Hindlimb muscle (tissue), 1 donor: ENCODE measurements at places on chromosomes 5 and 9.
A peak's percentile ranks its signal among the peaks of the same experiment; 100 is the strongest.

GRCh38 chr5:95048628-95049027 lies 236.3 kb downstream of the MCTP1 start:
- DNase-seq = no peak

GRCh38 chr9:111759762-111760639 lies 34.7 kb downstream of the SHOC1 start:
- peak; percentile 77 for DNase-seq

GRCh38 chr5:107361945-107362344 lies 308.8 kb downstream of the EFNA5 start:
- DNase-seq = no peak

- DNase-seq = no peak
Measured at GRCh38 chr9:15670246-15670645, 117.4 kb downstream of the CCDC171 start.

GRCh38 chr9:117957267-117957666 lies 253.1 kb downstream of the TLR4 start:
- DNase-seq = no peak

- DNase-seq = no peak
Measured at GRCh38 chr9:99015890-99016289, 72.2 kb downstream of the COL15A1 start.

- no peak for DNase-seq
Measured at GRCh38 chr5:95562282-95562681, 7.4 kb downstream of the ARSK start.

GRCh38 chr5:53031695-53032096 lies 42.5 kb downstream of the ITGA2 start:
- no peak for DNase-seq

DNA sequence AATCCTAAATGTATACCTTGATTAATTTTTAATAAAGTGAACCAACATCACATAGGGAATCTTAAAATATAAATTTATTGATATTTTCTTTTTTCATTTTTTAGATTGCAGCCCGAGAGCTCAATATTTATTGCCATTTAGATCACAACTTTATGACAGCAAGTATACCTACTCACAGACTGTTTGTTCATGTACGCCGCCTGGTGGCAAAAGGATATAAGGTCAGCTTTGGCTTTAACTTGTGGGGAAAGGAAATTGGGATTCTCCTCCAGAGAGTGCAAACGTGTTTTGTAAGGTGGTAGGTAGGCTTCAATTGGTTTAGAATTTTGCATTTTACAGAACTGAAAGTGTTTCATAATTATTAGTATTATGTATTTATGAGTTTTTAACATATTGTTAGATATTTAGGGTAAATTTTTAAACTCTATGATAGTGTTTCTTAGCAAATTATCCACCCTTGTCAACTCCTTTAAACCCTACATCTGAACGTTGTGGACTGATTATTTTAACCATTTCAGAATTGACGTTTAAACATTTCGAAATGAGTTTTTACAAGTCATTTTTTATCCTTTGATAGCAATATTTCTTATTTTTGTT lies 17.5 kb upstream of the DHFR start:
- DNase-seq = peak; percentile 54

GRCh38 chr5:5615569-5615968 lies 193.1 kb downstream of the ICE1 start:
- no peak for DNase-seq

GRCh38 chr5:132335402-132335801 lies 34.1 kb upstream of the SLC22A5 start:
- no peak for DNase-seq

GRCh38 chr5:169390265-169390664 lies 89.3 kb upstream of the SLIT3 start:
- DNase-seq = no peak

GRCh38 chr9:128340691-128341434 lies 536 bp downstream of the SLC27A4 start:
- no peak for DNase-seq

- DNase-seq = no peak
Measured at GRCh38 chr9:84111726-84112125, 131.1 kb downstream of the RMI1 start.

DNA sequence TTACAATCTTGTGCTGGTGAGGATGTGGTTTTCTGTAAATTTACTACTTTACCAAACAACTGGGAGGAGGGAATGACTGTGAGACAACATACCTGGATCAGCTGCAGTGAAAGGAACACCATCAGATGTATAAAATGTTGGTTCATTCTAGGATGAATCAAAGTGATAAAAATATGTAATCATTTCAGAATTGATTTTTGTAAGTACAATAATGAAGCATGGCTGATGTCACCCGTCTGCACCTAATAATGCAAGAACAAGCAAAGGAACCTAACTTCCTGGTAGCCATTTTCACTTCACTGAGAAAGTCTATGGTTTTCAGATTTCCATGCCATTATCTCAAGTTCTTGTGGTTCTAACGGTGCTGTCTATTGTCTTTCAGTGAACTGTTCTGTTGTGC lies 18.7 kb upstream of the C5orf34 start:
- DNase-seq = no peak

- no peak for DNase-seq
Measured at GRCh38 chr5:120677481-120677880, 213.4 kb downstream of the PRR16 start.

- DNase-seq = no peak
Measured at GRCh38 chr5:76565009-76565408, 58.2 kb downstream of the F2RL2 start.

- DNase-seq = no peak
Measured at GRCh38 chr9:40926404-40927259, 201.8 kb downstream of the FOXD4L6 start.

DNA sequence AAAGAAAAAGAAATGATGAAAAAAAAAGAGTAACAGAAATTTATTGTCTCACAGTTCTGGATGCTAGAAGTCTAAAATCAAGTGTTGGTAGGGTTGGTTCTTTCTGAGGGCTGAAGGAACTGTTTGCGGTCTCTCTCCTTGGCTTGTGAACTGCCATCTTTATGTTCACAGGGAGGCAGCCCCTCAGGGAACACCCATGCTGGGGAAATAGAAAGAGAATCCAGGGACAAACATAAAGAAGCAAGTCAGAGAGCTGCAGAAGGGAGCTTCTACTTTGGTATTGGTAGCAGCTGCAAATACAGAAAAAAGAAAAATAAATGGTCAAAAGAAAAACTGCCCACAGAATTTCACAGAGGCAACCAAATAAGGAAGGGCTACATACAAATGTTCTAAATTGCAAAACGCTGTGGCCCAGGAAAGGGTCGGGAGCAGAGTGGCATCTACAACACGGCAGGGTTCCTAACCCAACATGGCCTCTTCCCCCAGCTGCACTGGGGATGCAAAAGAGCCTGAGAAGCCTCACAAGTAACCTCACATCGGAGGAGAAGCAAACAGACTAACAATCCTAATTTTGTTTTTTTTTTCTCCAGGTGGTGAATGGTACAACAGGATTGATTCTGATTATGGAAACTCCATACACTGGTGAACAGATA lies 37.4 kb downstream of the ELOVL7 start:
- no peak for DNase-seq

DNA sequence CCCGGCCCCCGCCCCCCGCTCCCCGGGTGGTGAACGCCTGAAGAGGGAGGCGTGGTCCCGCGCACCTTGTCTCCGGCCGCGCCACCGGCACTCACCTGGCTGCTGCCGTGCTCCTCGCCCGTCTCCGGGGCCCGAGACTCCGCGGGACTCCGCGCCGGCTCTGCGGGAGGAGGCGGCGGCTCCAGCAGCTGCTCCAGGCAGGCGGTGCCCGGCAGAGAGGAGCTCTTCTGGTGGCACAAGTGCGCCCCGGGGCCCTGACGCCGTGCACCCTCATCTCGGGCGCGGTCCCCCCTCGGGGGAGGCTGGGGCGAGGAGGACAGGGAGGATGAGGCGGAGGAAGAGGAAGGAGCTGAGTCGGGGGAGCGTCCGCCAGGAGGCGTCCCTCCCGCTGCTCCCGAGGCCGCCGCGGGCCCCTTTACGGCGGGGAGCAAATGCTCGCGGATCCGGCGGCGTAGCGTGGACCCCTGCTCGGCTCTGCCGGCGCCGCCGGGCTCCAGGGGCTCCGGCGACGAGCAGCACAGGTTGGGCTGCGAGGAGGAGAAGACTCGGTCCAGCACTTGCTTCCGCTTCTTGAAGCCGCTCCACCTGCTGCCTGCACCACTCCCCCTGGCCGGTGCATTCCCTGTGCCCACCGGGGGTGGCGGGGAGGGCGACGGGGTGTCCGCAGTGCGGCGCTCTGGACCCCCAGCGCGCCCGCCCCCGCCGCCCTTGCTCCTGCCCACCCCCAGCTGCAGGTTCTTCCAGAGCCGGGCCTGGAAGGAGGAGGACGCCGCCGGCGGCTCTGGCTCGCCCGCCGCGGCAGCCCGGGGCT lies 928 bp downstream of the MCTP1 start:
- peak; percentile 39 for DNase-seq

DNA sequence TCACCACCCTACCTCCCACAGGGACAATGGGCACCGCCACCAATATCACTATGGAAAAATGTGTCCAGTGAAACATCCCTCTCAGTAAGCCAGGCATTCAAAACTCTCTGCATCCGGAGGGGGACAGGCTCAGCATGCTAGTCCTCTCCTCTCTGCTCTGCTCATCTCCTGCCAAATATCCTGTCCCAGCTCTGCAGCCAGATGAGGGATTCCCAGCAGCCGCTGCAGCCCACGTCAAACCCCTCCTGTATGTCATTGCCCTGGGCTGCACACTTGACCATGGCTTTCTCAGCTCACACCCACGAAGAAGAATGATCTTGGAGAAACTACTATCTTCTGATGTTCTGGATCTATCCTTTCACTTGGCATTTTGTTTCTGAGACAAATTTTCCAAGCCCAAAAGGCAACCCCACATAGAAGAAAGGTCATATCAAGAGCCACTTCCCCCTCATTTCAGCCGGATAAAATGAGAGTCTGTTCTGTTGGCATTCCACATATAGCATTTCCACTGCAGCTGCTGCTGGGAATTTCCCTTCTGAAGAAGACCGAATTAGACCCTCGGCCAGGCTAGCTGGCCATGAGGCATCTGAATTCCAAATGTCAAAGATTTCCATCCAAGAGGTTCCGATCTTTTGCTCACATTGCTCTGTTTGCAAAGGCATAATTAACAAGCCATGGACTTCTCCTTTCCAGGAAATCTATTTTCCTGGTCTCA lies 338.0 kb downstream of the ACTL7B start:
- DNase-seq = peak; percentile 31

GRCh38 chr5:157469073-157469472 lies 9.1 kb downstream of the NIPAL4 start:
- no peak for DNase-seq

GRCh38 chr9:77158772-77159513 lies 18.4 kb upstream of the VPS13A start:
- no peak for DNase-seq

DNA sequence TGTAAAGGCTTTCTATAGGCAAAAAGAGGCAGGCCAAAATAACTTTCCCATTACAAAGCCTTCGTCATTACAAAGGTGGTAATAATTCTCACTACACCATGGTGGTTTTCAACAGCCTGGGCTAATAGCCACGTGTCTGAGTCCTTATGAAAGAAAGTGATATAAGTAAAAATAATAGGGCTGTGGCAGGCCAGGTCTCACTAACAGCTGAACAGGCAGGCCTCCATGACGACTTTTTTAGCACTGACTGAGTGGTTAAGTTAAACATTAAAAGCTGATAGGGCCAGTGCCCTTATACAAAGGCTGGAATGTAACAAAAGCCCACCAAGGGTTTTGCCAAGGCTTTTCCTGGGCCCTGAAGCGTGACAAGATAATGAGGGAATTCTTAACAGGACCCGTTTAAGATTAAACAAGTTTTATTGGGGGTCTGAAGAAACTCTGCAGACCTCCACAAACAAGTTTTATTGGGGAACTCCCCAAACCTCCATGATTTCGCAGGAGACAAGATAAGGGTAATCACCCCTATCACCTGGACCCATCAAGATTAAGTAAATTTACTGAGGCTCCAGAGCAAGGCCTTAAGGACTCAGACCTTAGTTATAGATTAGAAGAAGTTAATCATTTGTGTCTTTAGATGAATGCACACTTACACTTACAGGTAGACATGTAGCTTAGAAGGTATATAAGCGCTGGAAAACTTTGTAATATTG lies 412.9 kb downstream of the CHSY3 start:
- DNase-seq = no peak

DNA sequence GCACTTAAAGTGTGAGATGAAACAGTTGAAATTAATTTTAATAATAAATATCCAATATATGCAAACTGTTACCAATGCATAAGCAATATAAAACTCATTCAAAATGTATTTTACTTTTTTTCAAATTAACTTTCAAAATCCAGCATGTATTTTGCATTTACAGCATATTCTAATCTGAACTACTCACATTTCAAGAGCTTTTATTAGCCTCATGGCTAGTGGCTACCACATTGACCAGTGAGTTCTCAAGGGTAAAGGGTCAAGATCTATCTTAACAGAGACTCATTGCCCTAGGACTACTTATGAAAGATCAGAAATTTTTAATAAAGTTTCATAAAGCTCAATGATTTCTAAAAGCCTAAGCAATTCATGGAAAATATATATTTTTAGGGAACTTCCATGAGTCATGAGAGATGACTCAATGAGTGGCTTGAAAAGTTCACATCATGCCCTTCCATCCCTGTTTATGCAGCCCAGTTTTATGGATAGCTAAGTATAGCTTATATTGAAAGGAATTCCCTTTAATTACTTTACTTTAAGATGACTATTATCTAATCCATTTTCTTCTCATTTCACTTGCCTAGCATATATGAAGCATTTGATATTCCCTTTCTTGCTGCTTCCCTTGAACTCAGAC lies 608.6 kb downstream of the SLCO4C1 start:
- no peak for DNase-seq

DNA sequence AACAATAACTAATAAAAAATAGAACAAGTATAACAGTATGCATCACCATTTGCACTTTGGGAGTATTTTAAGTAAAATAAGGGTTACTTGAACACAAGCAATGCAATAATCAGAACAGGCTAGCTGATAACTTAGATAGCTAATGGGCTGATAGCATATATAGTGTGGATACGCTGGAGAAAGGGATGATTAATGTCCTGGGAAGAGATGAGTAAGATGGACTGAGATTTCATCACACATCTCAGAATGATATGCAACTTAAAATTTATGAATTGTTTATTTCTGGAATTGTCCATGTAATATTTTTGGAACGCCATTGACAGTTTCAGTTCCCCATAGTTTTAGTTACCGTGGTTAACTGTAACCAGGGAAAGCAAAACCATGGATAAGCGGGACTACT lies 173.6 kb downstream of the ISL1 start:
- no peak for DNase-seq

DNA sequence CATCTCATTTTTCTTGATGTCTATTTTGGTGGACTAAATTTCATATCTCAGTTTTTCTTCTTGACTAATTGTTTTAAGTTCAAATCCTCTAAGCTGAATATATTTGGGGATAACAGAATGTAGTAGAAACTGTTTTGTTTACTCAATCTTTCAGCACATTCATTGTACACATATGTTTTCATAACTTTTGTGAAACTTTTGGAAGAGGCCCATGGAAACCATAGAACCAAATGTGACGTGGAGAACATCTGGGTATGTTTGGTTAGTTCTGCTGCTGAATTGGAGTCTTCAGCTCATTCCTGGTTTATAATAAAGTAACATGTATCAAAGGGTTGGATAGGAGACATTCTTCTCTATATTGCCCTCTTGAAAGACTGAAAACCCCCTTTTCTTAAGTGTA lies 88.4 kb downstream of the CCDC171 start:
- no peak for DNase-seq
